ENCODE measurements at places on chromosomes 5 and 9.

DNA sequence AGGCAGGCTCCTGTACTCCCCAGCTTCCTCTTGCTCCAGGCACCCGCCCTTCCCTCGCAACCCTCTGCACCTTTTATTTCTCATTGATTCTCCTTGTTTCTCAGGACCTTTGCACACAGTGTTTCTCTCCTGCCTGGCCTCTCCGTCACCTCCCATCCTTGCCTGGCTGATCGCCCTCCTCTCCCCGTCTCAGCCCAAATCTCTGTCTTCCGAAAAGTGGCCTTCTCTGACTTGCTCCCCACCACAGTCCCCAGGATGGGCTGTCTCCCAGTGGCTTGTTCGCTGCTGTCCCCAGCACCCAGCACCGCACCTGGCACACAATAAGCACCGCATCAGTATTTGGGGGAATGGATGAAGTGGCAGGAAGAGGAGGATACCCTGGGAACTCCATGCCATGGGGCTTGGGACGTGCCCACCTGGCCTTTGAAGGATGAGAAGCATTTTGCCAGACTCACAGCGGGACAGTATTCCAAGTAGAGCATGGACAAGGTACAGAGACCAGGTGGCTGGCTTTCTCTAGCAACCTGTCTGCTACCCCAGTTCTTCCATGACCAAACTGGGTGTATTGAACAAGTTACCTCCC is 62.5 kb downstream of the LMX1B start:
- no peak for DNase-seq

DNA sequence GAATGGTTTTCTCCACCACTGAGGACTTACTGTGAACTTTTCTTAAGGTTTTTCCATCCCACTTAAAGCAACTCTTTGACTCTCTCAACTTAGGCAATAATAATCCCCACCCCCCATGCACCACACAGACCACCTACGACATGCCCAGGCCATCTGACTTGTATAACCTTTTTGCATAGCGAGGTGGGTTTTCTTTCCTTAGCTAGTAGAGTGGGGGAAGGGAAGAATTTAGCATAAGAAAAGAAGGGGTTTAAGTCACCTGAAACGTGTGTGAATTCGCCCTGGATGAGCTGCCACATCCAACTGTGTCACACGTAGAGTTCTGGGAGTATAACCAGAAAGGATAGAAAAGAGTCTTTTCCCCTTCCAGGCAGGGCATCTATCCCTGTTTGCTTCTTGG is 262.7 kb downstream of the YTHDC2 start:
- DNase-seq, result no peak

GRCh38 chr5:637581-638450 is 25.7 kb downstream of the CEP72 start:
- DNase-seq, result no peak

DNA sequence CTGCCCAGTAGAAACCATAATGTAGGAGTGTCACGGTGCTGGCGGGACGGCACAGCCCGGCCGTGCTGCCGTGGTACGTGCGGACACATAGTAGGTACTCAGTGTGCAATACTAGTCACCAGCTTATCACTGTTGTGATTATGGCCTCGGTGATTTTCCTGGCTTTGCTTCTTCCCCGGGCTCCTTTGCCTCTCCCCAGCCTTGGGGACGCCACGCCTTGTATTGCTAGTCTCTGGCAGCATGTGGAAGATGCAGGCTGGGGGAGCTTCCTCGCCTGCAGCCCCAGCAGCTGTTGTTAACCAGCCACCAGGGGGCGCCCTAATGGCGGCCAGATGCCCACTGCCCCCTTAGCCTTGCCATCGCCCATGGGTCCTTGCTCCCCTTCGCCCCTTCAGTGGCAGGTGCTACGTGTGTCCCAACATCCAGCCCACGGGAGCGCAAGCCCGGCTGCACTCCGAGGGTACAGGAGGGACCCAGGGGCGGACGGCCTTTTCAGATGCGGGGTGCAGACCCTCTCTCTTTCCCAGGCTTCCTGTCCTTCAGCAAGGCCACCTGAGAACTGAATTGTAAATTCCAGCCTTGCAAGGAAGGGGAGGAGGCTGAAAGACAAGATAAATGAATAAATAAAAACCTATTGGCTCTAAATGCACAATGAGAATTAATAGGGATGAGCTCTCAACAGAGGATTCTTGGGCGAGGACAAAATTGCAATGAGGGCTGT is 8.0 kb downstream of the NTNG2 start:
- DNase-seq, result no peak

GRCh38 chr9:114246558-114246957 is 76.3 kb upstream of the ORM1 start:
- no peak for DNase-seq

DNA sequence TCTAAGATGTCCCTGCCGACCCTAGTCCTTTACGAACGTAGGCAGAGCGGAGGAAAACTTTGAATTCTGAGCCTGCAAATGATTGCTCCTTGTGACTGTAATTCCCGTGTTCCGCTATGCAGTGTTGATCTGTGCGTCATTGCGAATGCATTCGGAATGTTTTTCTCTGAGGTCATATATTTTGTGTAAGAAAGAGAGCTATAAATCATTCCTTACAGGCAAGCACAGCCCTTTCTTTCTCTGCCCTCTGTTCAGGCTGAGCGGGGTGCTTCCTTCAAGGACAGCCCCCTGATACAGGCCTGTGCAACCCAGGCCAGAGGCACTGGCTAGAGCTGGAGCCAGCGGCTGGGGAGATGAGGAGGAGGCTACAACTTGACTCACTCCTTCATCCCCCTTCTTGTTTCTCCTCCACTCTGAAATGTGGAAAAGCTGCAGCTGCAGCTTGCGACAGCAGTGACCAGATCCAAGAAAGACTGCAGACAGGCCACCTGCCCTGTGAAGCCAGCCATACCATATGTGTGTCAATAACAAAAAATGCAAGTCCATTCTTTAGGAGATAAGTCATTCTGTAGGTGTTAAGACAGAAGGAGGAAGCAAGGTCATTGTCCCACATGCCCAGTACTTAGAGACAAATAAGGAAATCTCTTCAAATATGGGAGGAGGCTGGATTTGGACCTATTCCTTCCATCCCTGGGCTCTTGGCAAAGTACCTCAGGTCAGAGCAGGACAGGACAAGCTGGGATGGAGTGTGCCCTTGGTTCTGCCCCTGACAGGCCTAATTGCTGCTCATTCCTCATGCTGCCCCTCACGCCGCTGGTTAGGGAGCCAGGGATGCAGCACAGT is 345.7 kb upstream of the WWC1 start:
- DNase-seq, result no peak

GRCh38 chr9:27600256-27600655 is 27.0 kb upstream of the C9orf72 start:
- DNase-seq, result no peak

GRCh38 chr5:147336876-147337275 is 102.0 kb downstream of the STK32A start:
- no peak for DNase-seq

DNA sequence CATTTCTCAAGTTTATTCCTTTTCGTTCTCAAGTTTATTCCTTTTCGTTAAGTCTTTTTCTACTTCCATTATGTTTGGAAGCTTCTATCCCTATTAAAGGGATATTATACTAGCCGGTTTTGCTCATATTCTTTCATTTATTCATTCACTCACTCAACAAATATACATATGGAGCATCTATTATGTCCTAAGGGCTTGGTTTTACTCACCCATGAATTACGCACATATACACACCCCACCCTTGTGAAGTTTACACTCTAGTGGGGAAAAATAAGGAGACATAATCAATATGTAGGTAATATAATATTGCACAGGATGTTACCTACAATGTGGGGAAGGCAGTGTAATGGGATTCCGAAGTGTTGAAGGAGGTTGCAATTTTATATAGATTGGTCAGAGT is 90.5 kb downstream of the ACTL7B start:
- no peak for DNase-seq

- DNase-seq, result no peak
Measured at GRCh38 chr5:180791611-180792213, 10.9 kb downstream of the MGAT1 start.

- DNase-seq, result no peak
Measured at GRCh38 chr5:136769093-136769492, 403.7 kb upstream of the TRPC7 start.

GRCh38 chr9:114413861-114414301 is 26.1 kb upstream of the AKNA start:
- no peak for DNase-seq

DNA sequence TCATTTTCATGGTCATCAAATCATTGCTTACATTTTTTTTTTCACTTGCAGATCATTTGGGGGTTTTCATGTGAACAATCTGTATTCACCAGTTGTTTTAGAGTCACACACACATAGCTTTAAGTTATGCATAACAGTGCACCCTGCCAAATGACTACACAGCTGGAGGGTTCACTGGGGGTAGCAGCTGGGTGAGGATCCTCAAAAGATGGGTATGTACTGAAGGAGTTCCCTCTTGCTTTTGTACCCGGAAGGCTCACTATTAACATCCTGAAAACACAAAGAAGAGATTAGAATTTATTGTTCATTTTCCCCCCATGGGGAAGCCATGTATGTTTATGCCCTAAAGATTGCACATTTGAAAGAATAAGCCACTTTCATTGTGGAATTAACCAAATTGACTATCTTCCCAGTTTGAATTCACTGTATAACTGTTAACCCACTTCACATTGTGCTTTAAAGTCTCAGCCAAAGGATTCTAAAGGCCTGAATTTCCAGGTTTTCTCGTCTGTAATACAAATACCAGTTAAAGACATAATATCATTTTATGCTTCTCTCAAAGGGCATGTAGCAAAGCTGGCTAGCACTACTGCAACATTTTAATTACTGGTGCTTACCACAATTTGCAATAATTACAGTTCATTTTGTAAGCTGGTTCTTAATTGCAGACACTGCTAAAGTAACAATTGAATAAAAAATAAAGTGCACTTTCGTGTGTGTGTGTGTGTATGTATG is 466.4 kb upstream of the MEF2C start:
- no peak for DNase-seq

DNA sequence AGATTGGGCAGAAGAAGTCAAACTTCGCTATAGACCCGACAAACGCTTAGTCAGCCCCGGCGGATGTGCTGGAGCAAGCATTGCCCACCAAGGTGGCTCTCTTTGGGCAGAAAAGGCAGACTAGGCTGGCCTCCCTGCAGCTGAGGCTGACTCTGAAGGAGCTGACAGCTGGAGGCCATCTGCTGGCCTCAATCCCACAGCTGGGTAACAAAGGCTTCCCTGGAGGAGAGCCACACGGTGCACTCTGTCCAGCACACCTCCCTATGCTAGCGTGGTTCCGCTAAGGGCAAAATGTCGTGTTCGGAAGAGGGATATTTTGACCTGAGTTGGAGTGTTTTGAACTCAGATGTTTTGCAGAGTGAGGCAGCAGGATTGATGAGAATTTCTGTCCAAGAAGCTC is 103.5 kb upstream of the PTCH1 start:
- no peak for DNase-seq

- DNase-seq, result no peak
Measured at GRCh38 chr5:65672796-65673195, 48.0 kb downstream of the SHLD3 start.

DNA sequence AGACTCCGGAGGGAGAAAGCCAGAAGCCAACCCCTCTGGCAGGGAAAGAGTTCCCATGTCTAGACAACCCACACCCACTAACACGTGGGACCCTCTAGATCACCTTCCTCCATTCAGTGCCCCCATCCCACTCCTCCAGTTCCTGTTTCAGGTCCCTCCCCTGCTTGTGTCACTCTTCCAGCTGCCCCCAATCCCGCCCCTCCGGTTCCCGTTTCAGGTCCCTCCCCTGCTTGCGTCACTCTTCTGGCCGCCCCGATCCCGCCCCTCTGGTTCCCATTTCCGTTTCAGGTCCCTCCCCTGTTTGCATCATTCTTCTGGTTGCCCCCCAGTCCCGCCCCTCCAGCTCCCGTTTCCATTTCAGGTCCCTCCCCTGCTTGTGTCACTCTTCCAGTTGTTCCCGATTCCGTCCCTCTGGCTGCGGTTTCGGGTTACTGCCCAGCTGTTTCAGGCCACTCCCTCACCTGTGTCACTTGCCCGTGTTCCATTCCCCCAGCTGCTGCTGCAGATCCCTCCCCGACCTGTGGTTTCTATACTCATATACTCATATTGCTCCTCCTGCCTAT is 64.8 kb upstream of the RANBP6 start:
- peak; percentile 24 for DNase-seq

DNA sequence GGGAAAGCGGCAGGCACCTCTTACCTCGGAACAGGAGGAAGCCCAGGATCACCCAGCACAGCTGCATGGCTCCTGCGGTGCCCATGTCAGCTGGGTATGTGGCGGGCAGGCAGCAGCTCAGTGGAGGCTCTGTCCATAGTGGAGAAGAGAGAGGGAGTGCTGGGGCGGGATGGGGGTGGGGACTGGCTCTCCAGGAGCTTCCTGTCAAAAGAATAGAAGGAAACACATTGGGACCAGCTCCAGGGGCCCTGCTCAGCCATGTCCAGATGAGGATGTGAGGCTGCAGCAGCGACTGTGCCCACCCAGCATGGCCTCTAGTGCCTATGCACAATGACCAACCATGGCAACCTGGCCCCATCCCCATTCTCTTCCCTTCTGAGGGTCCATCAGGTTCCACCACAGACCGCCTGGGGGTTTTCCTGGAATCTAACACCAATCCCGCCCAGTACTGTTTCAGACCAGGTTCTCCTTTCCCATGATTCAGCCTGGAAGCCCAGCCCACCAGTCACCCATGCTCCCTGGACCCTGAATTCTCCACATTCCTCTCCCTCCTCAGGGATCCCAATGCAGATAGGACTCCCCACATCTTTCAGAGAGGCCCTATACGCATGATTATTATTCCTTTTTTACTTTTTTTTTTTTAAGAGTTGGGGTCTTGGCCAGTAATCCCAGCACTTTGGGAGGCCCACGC is at the start of gene ECSCR:
Gene ECSCR (minus strand): TSS at position 158 of the 691 bp plus-strand sequence. CDS start 73 bp downstream, at position 85.
- no peak for DNase-seq

GRCh38 chr9:4661165-4661564 is 929 bp upstream of the PLPP6 start:
- no peak for DNase-seq

DNA sequence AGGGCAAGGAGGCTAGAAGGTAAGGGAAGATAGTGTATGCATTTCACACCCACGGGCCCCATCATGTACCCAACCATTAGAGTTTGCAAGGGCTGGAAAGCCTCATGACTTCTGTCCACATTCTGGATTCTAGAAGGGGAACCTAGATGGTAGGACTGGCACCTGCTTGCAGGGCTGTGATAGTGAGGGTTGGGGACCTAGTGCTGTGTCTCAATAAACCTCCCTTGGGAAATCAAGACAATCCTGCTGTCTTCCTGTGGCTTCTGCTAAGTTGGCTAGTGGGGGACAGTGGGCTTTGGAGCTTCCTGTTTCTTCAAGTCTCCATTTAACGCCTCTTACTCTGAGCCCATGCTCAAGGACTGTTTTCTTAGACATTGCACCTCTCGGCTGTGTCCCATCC is 43.6 kb upstream of the SYNPO start:
- no peak for DNase-seq

- no peak for DNase-seq
Measured at GRCh38 chr5:5539590-5539989, 117.1 kb downstream of the ICE1 start.

- no peak for DNase-seq
Measured at GRCh38 chr5:14249258-14250082, 106.3 kb downstream of the TRIO start.

- DNase-seq, result no peak
Measured at GRCh38 chr9:120252248-120252647, 327.7 kb downstream of the CDK5RAP2 start.

GRCh38 chr5:159786901-159787691 is 129.2 kb upstream of the ADRA1B start:
- DNase-seq, result no peak

- DNase-seq, result no peak
Measured at GRCh38 chr5:151464101-151464500, 16.7 kb downstream of the SLC36A1 start.

GRCh38 chr9:17148324-17148723 is 13.5 kb downstream of the CNTLN start:
- no peak for DNase-seq
